Stimulated activated CD8-positive, alpha-beta memory T cell treated with anti-CD3 and anti-CD28 coated beads, Interleukin-15, amount 100 ng/mL, for 4 hours (primary cell): ENCODE measurements at places on chromosomes 2 and 18.

DNA sequence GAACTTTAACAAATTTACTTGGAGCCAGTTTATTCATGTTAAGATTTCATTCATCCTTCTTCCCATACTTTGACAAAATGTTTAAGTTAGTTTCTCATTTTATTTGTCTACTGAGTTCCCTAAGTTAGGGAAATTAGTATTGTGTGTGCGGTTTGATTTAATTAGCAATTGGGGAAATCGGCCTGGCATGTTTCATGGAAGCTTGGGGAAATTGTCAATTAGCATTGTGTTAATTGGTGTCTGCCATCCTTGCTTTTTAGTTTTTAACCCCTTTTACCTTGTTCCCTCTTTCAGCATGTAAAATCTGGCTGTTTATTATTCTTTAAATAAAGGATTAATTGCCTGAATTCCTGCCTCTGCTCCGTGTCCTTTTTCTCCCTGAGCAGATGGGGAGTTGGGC, 279.6 kb downstream of the BCL11A start:
- no peak for DNase-seq

- no peak for DNase-seq
These were observed 57.5 kb downstream of the DTNA start for GRCh38 chr18:34767601-34768027.

GRCh38 chr2:234107861-234108260, 57.4 kb downstream of the SPP2 start:
- no peak for DNase-seq

- DNase-seq, result no peak
These were observed 312.6 kb downstream of the DPP10 start for GRCh38 chr2:114754907-114755563.

DNA sequence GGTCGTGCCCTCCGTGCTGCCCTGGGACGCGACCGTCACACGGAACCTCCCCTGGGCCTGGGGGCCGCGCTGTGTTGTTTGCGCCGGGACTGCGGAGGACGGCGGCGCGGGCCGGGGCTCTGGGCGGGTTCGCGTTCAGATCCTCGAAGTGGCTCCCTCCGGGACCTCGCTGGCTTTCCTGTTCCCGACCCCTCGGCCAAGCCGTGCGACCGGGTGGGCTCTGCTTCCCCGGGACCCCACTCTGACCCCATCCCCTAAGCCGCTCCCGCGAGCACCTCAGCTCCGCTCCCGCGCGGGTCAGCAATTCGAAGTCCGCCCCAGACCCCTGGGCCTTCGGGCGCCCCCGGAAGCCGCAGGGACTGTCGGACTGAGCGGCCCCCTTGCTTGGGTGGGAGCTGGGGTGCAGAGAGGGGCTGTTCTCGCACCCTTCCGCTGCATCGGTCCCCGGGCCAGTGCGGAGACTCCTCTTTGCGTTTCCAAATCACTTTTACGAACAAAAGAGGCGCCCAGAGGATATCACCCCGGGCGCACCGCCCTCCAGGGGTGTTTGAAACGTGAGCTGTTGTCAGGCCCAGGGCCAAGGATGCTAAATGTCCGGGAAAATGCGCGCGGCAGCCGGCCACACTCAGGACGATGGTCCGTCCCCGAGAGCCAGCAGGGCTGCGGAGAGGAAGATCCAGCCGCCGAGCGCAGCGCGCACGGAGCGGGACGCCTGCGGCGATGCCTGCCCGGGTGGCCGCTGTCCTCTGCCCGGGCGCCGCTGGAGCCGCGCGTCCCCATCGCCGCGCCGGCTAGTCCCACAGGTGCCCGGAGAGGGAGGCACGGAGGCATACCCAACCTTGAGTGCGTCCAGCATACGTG, 73.5 kb downstream of the ZCCHC2 start:
- DNase-seq, result no peak

DNA sequence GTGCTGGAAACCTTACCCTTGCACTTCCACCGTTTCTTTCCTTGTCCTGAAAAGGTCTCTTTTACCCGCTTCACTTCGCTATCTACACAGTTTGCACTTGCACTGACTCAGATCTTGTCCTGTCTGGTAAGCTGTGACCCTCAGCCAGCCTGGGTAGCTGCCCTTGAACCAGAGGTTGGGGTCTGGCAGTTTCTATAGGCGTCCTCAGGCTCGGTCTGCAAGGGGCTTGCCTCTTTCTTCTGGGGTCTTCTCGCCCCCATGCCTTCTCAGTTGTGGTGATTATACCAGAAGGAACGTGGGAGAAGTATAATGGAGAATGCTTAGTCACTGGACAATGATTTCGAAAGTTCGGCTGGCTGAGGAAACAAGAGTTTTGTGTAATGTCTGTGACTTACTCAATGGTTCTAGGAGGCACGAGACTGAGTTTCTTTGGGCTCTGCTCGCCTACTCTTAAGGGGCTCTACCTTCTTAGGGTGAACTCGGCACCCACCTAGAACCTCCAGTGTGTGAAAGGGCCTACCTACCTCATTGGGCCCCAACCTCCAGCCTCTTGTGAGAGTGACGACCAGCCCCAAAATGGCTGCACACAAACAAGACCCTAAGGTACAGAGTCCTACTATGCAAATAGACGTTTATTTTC, 6.9 kb upstream of the STAT1 start:
- DNase-seq, result no peak

GRCh38 chr2:64213532-64214275, 69.5 kb upstream of the PELI1 start:
- DNase-seq, result no peak

- DNase-seq, result no peak
These were observed 102.4 kb upstream of the MGAT4A start for GRCh38 chr2:98833172-98833916.

DNA sequence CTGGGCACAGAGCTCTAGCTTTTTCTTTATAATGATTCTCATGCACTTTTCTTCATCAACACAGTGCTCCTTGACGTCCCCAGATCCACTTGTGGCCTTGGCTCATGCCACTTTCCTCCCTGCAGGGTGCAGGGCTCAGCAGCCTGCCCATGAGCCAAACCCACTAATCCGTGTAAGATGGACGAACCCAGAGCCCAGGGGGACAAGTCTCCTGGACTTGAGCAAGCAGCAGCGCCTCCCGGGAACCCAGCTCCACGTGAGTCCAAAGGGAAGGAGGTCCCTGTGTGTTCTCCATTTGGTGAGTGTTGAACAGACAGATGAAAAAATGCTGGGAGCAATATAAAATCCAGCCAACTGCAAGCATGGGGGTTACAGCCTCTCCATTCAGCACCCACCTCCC, 470.6 kb upstream of the HS6ST1 start:
- no peak for DNase-seq

- DNase-seq, result peak; percentile 88
These were observed at the start of gene ST3GAL5 for GRCh38 chr2:85888684-85889626. Gene ST3GAL5, minus strand, starts transcription at chr2:85888990. Its CDS starts 85 bp downstream, at chr2:85888905.

GRCh38 chr2:42138163-42139015, 30.8 kb upstream of the EML4 start:
- no peak for DNase-seq

- no peak for DNase-seq
These were observed 2.1 kb downstream of the HAT1 start for GRCh38 chr2:171924170-171924942.

GRCh38 chr2:205686056-205686782, 3.9 kb downstream of the NRP2 start:
- DNase-seq, result no peak

DNA sequence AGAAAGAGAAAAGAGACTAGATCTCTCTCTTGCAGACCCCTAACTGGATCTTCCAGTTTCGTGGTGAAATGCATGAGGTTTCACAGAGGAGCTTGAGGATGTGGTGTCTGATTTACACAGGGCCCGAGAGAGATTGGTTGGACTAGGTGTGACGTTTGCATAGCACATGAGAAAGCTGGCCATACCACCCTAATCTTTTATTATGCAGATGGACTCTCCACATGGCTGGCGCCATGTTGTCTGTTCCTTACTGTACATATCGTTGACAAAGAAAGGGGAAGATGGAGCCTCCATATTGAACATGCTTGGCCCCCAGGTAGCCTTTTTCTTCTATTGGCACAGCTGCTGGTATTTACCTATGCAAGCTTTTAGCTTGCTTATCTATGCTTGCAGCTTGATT, 27.5 kb upstream of the PGAP1 start:
- DNase-seq, result no peak

- no peak for DNase-seq
These were observed 234.7 kb downstream of the TMX3 start for GRCh38 chr18:68480196-68480595.

DNA sequence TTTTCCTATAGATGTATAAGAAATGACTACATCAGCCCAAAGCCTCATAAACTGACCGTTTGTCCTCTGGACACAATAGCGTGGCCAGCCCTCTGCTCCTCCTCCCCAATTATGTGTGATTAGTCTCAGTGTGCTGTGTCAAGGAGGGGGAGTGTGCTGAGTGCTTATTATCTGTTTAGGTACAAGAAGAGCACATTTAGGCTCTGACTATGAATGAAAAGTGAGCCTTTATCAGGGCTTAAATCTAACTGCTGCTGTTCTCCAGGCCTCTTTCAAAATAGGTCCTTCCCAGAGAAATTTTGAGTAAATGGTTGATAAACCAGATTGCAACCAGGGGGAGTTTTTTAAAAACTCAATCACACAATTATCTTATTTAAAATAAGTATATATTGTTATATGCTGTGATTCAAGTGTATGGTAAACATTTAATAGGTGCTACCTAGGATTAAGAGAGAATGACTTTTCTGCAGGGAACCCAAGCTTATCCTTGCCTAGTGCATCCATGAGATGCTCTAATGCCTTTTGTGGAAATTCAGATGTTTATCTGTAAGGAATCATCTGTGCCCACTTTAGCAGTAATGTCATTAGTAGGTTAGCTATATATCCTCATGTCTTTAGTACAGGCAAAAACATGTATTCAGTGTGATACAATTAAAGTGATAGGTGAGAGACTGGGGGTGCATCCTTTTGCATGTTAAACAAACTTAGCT, 168.7 kb upstream of the SIX3 start:
- no peak for DNase-seq

GRCh38 chr2:216372761-216373291, 543 bp upstream of the MARCHF4 start:
- no peak for DNase-seq

DNA sequence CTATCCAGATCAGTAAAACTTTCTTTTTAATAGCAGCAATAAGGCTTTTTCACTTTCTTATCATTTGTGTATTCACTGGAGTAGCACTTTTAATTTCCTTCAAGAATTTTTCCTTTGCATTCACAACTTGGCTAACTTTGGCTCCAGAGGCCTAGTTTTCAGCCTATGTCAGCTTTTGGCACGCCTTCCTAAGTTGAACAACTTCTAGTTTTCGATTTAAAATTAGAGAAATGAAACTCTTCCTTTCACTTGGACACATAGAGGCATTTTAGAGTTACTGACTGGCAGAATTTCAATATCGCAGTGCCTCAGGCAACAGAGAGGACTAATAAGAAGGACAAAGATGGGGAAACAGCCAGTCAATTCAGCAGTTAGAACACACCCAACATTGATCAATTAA, 577.4 kb downstream of the DSC3 start:
- DNase-seq, result no peak

DNA sequence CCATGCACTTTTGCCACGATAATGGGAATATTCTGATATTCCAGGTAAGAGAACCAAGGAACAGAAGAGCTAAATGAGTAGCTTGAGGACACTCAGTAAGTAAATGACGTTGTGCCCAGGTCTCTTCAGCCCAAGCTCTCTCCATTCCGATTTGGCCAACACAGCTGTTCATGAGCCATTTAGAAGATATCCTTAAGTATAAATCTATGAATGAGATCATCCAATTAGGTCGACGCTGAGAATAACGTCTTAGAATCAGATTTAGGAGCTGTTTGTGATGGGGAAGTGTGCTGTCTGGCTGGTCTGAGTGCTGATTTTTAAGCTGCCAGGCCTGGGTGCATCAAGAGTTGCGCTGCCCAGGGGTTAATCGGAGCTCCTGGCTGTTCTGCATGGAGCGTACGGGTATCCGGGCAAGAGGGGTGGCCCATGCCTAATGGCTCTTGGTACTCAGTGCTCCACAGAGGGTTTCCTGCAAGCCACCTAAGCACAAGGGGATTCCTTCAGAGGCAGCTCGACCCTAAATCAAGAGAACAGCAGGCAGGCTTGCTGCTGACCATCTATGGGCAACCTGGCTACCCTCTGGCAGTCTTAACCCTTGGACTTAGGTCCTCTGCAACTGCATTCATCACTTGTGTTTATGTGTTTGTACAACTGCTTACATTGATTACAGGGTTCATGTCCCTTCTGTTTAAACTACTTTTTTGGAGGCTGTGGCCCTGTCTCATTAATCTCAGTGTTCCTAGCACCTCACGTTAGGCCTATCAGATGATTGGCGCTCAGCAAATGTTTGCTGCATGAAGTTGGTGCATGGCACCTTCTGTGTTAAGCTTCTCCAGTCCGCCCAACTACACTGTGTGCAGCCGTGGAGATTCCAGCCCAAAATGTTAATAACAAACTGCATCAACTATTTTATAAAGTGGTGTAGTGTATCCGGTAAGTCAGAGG, 31.9 kb downstream of the SOX11 start:
- no peak for DNase-seq

DNA sequence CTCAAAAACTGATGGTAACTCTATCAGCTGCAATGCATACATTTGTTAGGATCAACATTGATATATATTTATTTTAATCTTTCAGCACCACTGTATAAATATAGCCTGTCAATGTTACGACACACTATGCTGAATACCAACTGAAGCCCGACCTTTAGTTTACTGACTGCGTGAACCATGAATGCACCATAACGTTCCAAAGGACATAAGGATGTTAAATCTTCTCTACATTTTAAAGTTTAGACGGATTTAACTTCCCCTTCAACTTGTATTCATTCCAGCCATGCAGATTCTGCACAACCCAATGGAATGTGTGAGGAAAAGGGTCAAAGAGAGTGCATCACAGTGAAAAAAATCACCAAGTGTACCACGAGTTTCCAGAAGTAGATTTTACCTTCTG, 489.5 kb downstream of the IRS1 start:
- DNase-seq, result no peak

DNA sequence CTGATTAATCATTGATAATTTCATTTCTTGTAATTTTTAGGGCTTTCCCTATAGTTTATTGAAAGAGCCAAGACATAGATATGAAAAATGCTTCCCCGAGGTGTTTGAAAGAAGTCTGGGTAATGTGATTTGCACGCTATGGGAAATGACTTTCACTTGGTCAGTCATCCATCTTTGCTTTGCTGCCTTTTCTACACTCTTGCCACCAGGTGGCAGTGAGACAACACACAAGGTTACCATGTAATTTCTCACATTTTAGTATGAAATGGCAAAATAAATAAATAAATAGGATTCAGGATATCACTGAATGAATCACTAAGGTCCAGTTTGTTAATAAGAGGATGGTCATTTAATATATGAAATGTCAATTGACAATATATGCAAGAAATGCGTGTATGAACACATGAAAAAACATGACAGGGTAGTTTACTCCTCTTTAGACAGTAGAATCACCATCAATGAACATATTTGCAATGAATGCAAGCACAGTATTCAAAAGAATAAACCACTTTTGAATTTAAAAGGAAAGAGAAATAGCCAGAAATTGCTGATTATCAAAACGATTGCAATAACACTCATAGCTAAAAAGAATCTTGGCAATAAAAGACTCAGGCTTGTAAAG, 52.2 kb upstream of the KCNH7 start:
- no peak for DNase-seq
